Right cardiac atrium (tissue), 5 donors: ENCODE measurements at places on chromosomes 4 and X. TPM values are rescaled to one million over a fixed set of nuclear protein-coding genes. Genes with fewer than 3 reads are reported as not detected.

UGT8 gene
- total RNA-seq, result 0.33 TPM

NOA1 gene
- total RNA-seq, result 12.5 TPM

GYPE gene
- total RNA-seq, result 1.0 TPM

PASD1 gene
- not detected for total RNA-seq

KLF3 gene
- 24.6 TPM for total RNA-seq

TLR10 gene
- total RNA-seq, result 0.06 TPM

PPP2R2C gene
- 6.8 TPM for total RNA-seq
